ENCODE measurements at places on chromosomes 7 and 10. TPM values are rescaled to one million over a fixed set of nuclear protein-coding genes. Genes with fewer than 3 reads are reported as not detected.

Gene MKX
- not detected for total RNA-seq

Gene PLA2G12B
- total RNA-seq = not detected

Gene ANKRD1
- total RNA-seq = 35.0 TPM

Gene HMX2
- total RNA-seq = not detected

Gene FAM180A
- 0.05 TPM for total RNA-seq

Gene PDCD11
- total RNA-seq = 39.0 TPM

Gene FAM3C
- 41.7 TPM for total RNA-seq

Gene SLIT1
- 0.06 TPM for total RNA-seq

Gene CALML5
- total RNA-seq = not detected

Gene CNPY4
- total RNA-seq = 10.4 TPM

Gene BMPER
- total RNA-seq = 4.6 TPM

Gene SYT15B
- total RNA-seq = 2.3 TPM

Gene GPR15LG
- 0.21 TPM for total RNA-seq

Gene AKR1D1
- total RNA-seq = 0.08 TPM

Gene GDF2
- not detected for total RNA-seq

Gene RAB18
- 96.6 TPM for total RNA-seq

Gene PARP12
- 18.2 TPM for total RNA-seq

Gene ASAH2
- 2.8 TPM for total RNA-seq

Gene SERPINE1
- 1,637 TPM for total RNA-seq

Gene C7orf57
- 0.35 TPM for total RNA-seq

Gene ADRA2A
- 0.23 TPM for total RNA-seq

Gene OR13A1
- not detected for total RNA-seq

Gene MRPS24
- 251 TPM for total RNA-seq

Gene PCGF6
- 11.0 TPM for total RNA-seq

Gene SEMA3C
- total RNA-seq = 53.5 TPM

Gene CHAT
- total RNA-seq = not detected
